Pulmonary artery endothelial cell (primary cell): ENCODE measurements at places on chromosomes 3 and 15. TPM values are rescaled to one million over a fixed set of nuclear protein-coding genes. Genes with fewer than 3 reads are reported as not detected.

Gene SLC2A2
- total RNA-seq: not detected in 2 replicates

Gene GOLGA8M
- total RNA-seq: 0.07 and 0.35 TPM in 2 replicates

Gene GPR176
- 78.3 and 84.3 TPM in 2 replicates for total RNA-seq

Gene CCDC39
- not detected in 2 replicates for total RNA-seq

Gene C3orf52
- total RNA-seq: 5.7 TPM in 2 replicates

Gene ITIH4
- total RNA-seq: 0.49 and 0.53 TPM in 2 replicates

Gene ISG20
- total RNA-seq: 8.0 and 44.4 TPM in 2 replicates

Gene TMEM212
- total RNA-seq: not detected in 2 replicates

Gene DNASE1L3
- 0.07 and 0.20 TPM in 2 replicates for total RNA-seq

Gene CKMT1B
- total RNA-seq: not detected in 2 replicates

Gene CLDN16
- 0.04 TPM in 1 of 2 replicates, not detected in the other for total RNA-seq

Gene ATP13A4
- total RNA-seq: 0.07 TPM in 2 replicates

Gene MAGI1
- total RNA-seq: 24.5 and 28.1 TPM in 2 replicates

Gene HDC
- not detected in 2 replicates for total RNA-seq

Gene LTF
- 0.28 TPM in 1 of 2 replicates, not detected in the other for total RNA-seq

Gene MBD4
- 20.0 and 29.6 TPM in 2 replicates for total RNA-seq

Gene SLCO2A1
- 0.28 and 0.79 TPM in 2 replicates for total RNA-seq

Gene SI
- total RNA-seq: not detected in 2 replicates

Gene GP5
- total RNA-seq: 0.07 TPM in 2 replicates

Gene ELL3
- total RNA-seq: 2.0 and 2.8 TPM in 2 replicates

Gene WDR93
- under 0.01 and 0.07 TPM in 2 replicates for total RNA-seq

Gene C3orf18
- 3.5 and 5.1 TPM in 2 replicates for total RNA-seq

Gene KCNMB2
- not detected in 2 replicates for total RNA-seq

Gene WDR53
- total RNA-seq: 8.7 and 12.3 TPM in 2 replicates

Gene CYP19A1
- not detected in 2 replicates for total RNA-seq

Gene SKOR1
- total RNA-seq: 0.07 TPM in 2 replicates

Gene PP2D1
- total RNA-seq: not detected in 2 replicates

Gene PLSCR5
- total RNA-seq: not detected in 2 replicates

Gene ECE2
- total RNA-seq: not detected in 2 replicates

Gene PPARG
- total RNA-seq: 6.1 and 8.0 TPM in 2 replicates

Gene THAP10
- 1.2 and 3.3 TPM in 2 replicates for total RNA-seq

Gene SLC12A8
- total RNA-seq: 0.20 and 0.42 TPM in 2 replicates

Gene PLA2G4D
- not detected in 2 replicates for total RNA-seq

Gene GPR149
- total RNA-seq: not detected in 2 replicates

Gene MCTP2
- total RNA-seq: 0.14 and 3.5 TPM in 2 replicates

Gene KIF7
- total RNA-seq: 7.5 and 10.9 TPM in 2 replicates

Gene ANKRD34C
- total RNA-seq: not detected in 2 replicates

Gene CASR
- total RNA-seq: not detected in 2 replicates

Gene FANCD2OS
- not detected in 2 replicates for total RNA-seq

Gene ATOSA
- total RNA-seq: 26.9 and 41.7 TPM in 2 replicates

Gene QARS1
- 321 and 422 TPM in 2 replicates for total RNA-seq

Gene FAM81A
- 0.07 and 0.18 TPM in 2 replicates for total RNA-seq

Gene ARGFX
- total RNA-seq: not detected in 2 replicates

Gene ADAMTS9
- total RNA-seq: 42.4 and 58.3 TPM in 2 replicates

Gene GP9
- total RNA-seq: not detected in 2 replicates

Gene ACOX2
- total RNA-seq: 1.3 and 1.8 TPM in 2 replicates

Gene LRRN1
- not detected in 2 replicates for total RNA-seq

Gene ZDHHC23
- total RNA-seq: 3.4 and 6.1 TPM in 2 replicates

Gene NEDD4
- total RNA-seq: 32.8 and 47.2 TPM in 2 replicates

Gene GOLGA6D
- total RNA-seq: not detected in 2 replicates

Gene ZNF860
- 1.6 and 3.2 TPM in 2 replicates for total RNA-seq

Gene TRPM1
- total RNA-seq: 0.25 and 0.26 TPM in 2 replicates

Gene DLL4
- total RNA-seq: 18.6 and 43.9 TPM in 2 replicates

Gene LRRC31
- not detected in 2 replicates for total RNA-seq

Gene TNNC1
- total RNA-seq: 0.18 TPM in 1 of 2 replicates, not detected in the other

Gene ADGRG7
- total RNA-seq: not detected in 2 replicates

Gene HIGD2B
- 0.07 and 0.13 TPM in 2 replicates for total RNA-seq

Gene C2CD4A
- 0.74 and 3.2 TPM in 2 replicates for total RNA-seq

Gene CHDH
- total RNA-seq: 0.07 and 0.25 TPM in 2 replicates

Gene CACNA1D
- total RNA-seq: not detected in 2 replicates
